Ascending aorta (tissue), 2 donors: ENCODE measurements at places on chromosomes 6 and 20.

GRCh38 chr6:154463573-154464419 is 46.7 kb downstream of the CNKSR3 start:
- H3K4me3 ChIP-seq, result no peak overlapping the region
- peaks cover 22% of the 10 kb centered on the region for H3K4me1 ChIP-seq
- DNase-seq, result no peak
- no peaks in the 10 kb centered on the region for H3K36me3 ChIP-seq
- H3K27ac ChIP-seq, result peak overlapping the region; percentile 5

DNA sequence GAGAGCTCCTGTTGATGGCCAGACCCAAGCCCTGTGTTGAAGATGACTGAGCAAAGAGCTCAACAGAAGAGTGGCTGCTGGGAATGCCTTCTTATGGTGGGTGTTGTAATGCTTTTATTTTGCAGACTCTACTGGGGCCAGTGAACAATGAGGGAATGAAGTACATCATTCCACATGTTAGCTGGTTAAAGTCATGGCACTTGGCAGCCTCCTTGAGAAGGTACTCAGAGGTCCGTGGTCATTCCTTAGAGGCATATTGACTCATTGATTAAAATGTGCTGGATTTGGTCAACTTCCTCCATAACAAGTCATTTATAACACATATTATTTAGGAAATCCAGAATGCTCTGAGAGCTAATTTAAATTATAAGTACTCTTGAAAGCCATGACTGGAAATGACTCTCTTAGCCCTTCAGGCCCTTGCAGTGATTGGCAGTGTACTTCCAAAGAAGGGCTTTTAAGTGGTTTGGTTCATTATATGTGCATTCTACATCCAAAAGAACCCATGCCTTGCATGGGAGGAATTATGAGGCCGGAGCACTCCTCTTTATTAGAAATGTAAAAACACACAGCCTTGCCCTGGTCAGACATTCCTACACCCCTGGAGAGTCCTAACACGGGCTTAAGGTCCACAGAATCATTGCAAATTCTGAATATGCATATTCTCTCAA is 976.9 kb downstream of the KIF16B start:
- no peaks in the 10 kb centered on the region for H3K27me3 ChIP-seq
- no peak overlapping the region for H3K4me3 ChIP-seq
- no peak overlapping the region for H3K27ac ChIP-seq

DNA sequence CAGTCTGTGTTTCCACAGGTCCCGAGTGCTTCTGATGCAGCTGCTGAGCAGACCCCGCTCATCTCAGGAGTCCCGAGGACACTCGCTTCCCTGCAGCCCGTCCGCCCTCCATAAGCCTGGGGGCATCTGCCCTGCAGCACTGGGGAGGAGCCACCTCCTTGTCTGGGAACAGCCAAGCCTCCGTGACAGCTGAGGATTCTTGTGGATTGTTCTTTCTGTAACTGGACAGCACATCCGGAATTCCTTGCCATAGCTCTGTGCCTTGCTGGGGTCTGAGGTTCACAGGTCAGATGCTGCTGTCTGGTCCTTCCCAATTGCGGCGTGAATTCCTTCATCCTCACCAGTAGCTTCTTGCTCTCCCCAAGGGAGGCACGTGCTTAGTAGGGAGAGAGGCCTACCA is 38.4 kb upstream of the FNDC1 start:
- H3K4me1 ChIP-seq, result no peaks in the 10 kb centered on the region
- no peaks in the 10 kb centered on the region for H3K27me3 ChIP-seq
- no peak overlapping the region for H3K27ac ChIP-seq
- DNase-seq, result no peak
- H3K4me3 ChIP-seq, result no peak overlapping the region

DNA sequence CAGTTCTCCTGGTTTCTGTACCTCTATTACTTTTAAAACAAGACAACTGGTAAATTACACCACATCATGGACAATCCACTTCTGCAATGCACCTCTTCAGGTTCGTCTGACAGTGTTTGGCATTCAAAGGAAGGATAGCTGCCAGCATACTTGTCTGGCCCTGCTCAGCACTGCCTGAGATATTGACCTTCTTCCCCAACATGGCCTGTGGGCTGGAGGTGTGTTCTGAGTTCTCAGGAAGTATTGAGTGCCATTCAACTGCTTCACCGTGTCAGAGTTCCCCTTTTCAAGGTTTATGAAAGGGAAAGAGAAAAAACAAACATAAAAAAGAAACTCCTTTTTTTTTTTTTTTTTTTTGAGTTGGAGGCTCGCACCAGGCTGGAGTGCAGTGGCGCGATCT is 267.9 kb upstream of the SASH1 start:
- H3K36me3 ChIP-seq, result no peaks in the 10 kb centered on the region
- no peak for DNase-seq
- H3K4me3 ChIP-seq, result no peak overlapping the region

DNA sequence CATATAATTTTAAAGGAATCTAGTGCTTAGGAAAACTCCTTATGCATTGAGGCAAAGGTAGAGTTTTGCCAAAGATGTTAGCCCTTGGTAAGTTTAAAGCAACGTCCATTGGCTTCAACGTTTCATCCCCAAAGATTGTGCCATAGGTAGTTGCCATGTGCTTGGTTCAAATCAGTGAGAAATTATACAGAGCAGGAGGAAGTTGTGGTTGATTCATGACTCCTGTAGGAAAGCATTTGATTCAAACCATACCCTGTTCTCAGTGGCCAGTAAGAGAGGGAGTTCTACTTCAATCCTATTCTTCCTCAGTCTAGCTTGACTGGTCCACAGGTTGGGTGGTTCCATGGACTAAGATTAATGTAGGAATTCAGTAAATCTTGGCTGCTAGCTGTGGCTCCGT is 535.6 kb downstream of the QKI start:
- no peak overlapping the region for H3K4me3 ChIP-seq
- no peak for DNase-seq
- no peak overlapping the region for H3K27ac ChIP-seq
- no peaks in the 10 kb centered on the region for H3K27me3 ChIP-seq

DNA sequence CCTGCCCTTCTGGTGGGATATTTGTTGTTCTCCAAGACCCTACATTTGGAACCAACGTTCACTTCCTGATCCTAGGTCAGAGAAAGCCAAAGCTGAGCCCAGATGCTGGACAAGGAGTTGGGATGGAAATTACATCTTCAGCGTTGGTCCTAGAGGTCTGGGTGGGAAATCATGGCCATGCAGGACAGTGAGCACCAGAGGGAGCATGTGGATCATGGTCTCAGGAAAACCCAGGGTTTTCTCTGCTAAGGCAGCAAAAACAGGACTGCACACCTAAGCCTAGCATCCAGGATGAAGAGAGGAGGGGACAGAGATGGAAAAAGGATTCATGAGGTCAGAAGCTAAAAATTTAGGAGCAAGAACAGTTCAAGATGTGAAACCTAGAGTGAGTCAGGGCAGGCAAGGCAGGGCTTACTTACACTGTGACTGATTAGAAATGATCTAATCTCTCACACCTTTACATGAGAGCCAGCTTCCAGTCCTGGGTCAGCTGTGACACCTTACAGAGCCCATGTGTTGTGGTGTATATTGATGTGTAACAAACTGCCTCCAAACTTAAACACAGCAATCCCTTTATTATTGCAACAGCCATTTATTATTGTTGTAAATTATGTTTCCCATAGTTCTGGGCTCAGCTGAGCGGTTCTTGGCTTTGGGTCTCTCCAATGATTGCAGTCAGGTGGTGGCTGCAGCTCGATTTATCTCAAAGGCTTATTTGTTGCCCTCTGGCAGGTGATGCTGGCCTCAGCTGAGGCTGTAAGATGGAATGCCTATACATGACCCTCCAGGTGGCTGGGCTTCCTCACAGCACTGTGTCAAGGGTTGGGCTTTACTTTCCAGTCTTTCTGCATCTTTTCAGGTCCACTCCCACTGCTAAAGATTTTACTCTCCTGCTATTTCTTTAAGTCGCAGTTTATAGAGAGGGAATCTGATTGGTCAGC is 6.5 kb downstream of the C20orf202 start:
- H3K4me1 ChIP-seq, result no peaks in the 10 kb centered on the region
- no peak overlapping the region for H3K27ac ChIP-seq
- no peaks in the 10 kb centered on the region for H3K36me3 ChIP-seq
- H3K4me3 ChIP-seq, result no peak overlapping the region
- H3K27me3 ChIP-seq, result no peaks in the 10 kb centered on the region

DNA sequence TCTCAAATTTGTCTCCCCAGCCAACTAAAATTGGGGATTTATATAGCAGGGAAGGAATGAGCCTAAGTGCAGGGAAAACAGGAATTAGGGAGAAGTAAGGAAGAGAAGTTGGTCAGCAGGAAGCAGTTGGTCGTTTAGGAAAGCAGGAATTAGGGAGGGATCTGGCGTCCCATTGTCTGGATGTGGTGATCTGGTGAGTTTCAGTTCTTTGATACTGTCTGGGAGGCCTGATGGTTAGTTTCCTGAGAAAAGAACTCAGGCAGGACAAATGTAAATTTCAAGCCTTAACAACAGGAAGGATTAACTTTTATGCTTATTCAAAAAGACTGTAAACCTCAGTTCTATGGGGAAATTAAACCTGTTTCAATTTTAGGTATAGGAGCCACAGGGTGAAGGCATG is 116.2 kb upstream of the PRL start:
- no peak for DNase-seq
- no peaks in the 10 kb centered on the region for H3K4me1 ChIP-seq
- H3K27ac ChIP-seq, result no peak overlapping the region
- no peak overlapping the region for H3K4me3 ChIP-seq
